Anterior cingulate cortex (tissue), 58 donors: ENCODE measurements at places on chromosomes 12 and 14.
A peak's percentile ranks its signal among the peaks of the same experiment; 100 is the strongest.

GRCh38 chr12:14126692-14127091 is 145.3 kb upstream of the GRIN2B start:
- no peak for DNase-seq

GRCh38 chr12:11815397-11815796 is 165.9 kb downstream of the ETV6 start:
- no peak for DNase-seq

- DNase-seq, result no peak
Observed at GRCh38 chr12:93164103-93164880, 213.4 kb upstream of the NUDT4 start.

DNA sequence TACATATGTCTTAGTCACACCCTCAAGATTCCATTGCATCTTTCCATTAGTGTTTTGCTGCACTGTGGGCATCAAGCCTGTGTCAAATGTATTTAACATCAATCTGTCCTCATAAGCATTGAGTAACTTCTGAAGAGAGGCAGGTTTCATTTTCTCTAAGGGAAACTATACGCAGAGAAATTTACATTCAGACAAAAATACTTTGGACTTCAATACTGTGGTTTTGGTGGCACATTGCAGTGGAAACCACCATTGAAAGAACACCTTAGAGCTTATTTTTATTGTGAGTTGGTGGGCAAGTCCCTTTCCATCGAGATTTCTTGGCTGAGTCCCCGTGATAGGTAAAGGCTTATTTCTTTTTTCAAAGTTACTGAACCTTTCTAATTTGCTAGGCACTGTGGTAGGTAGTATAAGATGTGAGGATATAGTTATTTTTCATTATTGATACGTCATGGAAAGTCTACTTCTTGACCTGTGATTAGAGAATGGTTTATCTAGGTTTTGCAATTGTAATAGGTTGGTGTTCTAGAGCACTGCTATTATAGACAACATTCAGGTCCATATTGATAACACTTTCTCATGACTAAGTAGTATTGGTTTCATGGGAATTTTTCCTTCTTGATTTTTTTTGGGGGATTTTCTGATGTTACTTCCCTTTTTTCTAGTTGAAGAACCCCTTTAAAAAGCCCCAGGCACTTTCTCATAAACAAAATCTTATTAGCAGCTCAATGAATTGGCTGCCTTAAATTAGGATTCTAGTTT is 81.9 kb downstream of the CFAP54 start:
- no peak for DNase-seq

- no peak for DNase-seq
Observed at GRCh38 chr12:27967551-27968054, 4.9 kb downstream of the PTHLH start.

- DNase-seq, result no peak
Observed at GRCh38 chr12:45284096-45284901, 68.4 kb downstream of the ANO6 start.

DNA sequence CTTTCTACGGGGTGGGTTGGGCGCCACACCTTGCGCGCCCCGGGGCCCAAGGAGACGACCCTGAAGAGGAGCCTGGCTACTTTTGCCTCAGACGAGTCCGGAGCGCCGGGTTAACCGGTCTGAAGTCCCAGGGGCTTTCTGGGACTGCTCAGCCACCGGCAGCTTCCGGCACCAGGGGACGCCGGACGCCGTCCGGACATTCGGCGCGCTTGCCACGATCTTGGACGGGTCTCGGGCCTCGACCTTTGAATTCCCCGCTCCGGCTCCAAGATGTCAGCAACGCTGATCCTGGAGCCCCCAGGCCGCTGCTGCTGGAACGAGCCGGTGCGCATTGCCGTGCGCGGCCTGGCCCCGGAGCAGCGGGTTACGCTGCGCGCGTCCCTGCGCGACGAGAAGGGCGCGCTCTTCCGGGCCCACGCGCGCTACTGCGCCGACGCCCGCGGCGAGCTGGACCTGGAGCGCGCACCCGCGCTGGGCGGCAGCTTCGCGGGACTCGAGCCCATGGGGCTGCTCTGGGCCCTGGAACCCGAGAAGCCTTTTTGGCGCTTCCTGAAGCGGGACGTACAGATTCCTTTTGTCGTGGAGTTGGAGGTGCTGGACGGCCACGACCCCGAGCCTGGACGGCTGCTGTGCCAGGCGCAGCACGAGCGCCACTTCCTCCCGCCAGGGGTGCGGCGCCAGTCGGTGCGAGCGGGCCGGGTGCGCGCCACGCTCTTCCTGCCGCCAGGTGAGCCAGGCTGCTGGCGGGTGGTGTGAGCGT is at the start of gene ACOT4:
Gene ACOT4, plus strand, starts transcription at position 184 of the 760 bp plus-strand sequence. Its CDS starts 87 bp downstream, at position 271.
- DNase-seq, result no peak

- no peak for DNase-seq
Observed at GRCh38 chr12:52361553-52361952, 5.7 kb downstream of the KRT85 start.

DNA sequence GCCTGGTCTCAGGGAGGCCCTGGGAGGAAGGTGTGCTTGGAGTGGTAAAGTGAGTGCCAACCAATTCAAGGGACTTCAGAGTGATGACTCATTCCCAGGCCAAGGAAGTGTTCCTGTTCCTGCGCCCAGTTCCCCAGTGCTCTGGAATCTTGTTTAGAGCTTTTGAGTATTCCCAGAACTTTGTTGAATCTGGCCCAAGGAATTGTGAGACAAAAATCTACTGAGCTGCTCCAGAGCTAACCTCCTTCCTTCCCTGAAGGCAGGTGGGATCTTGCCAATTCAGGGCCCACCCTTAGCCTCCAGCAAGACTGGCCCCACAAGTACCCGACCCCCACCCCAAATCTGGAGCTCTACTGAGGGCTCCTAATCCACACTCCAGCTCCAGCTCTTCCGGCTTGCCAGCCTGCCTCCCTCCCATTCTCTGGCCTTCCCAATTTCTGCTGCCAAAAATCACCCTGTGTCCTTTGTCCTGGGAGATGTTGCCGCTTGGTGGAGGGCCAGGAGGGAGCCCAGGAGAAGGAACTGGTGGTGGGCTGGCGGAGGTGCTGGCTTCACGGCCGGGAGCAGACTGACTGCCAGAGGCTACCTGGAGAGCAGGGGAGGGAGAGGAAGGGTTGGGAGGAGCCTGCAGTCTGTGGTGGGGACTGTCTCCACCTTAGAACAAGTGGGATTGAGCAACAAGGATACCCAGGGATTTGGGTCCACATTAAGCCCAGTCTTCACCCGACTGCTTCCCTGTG is 2.0 kb upstream of the ATN1 start:
- DNase-seq, result peak; percentile 61

DNA sequence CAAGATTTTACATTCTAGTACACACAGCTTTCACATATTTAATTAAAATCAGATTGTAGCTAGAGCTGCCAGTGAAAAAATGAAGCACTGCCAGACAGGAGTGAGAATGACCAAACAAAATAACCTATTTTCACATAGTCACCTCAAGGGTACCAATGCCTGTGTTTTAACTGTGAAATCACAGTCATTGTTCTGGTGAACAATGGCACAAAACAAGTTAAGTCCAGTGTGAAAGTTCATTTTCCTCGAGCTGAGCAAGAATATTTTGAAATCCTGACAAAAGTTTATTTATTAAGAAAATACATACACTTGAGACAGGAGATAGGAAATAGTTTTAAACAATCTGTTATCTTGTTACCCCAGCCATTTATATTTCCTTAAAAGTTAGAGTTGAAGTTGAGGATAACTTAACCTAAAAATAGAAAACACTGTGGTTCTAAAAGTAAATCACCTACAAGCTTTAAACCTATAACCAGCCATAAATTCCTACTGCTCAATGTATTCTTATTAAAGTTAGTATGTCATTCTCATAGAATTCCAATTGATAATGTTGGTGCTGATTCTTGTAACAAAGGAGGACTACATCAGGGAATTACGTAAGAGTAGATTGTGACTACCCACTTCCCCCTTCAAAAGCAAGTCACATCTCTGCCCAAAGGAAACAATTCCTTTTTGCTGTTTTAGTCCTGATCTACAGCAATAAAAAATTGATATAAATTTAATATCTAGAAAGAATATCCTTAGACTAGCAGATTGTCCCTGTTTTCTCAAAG is 15.9 kb downstream of the DENND5B start:
- no peak for DNase-seq

- DNase-seq, result no peak
Observed at GRCh38 chr12:75120311-75120711, 89.3 kb downstream of the KCNC2 start.

- no peak for DNase-seq
Observed at GRCh38 chr14:74846968-74847665, 28.8 kb downstream of the PROX2 start.

DNA sequence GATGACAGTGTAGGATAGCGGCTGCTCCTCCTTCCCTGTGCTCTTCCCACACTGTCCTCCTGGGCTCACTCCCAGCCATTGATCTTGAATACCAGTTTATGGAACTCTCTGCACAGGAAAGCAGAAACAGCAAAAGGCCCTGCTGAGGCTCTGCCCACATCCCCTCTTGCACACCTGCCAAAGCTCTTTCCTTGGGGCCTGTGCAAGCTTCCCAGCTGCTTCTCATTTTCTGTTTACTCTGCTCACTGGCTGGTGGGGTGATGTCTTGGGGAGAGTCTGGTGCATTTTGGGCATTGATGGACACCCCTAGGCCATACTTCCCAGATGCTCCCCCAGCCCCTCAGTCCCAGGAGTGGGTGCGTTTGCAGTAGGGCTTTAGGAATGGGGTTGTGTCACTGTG is 361.8 kb downstream of the TMEM121 start:
- no peak for DNase-seq

GRCh38 chr14:64719601-64720000 is 15.4 kb downstream of the PLEKHG3 start:
- DNase-seq, result no peak

DNA sequence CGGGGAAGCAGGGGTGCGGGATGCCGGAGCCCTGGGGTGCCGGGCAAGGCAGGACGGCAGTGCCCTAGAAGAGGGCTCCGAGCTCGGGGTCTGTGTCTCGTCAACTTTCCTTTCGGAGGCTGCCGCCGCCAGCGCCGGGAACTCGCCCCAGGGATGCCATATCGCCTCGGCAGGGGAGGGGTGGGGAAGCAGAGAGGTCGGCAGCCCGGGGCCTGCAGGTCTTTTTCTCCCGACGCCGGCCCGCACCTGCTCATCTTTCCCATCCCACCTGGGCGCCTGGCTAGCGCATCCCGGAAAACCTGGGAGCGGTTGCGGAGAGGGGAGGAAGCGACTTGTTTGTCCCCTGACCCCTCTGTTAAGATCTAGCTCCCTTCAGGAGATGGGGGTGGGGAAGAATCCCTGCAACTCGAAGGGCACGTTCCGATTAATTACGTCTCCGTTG is 547 bp downstream of the CNTN1 start:
- DNase-seq, result no peak

- no peak for DNase-seq
Observed at GRCh38 chr14:68807148-68807600, 14.3 kb upstream of the ZFP36L1 start.

DNA sequence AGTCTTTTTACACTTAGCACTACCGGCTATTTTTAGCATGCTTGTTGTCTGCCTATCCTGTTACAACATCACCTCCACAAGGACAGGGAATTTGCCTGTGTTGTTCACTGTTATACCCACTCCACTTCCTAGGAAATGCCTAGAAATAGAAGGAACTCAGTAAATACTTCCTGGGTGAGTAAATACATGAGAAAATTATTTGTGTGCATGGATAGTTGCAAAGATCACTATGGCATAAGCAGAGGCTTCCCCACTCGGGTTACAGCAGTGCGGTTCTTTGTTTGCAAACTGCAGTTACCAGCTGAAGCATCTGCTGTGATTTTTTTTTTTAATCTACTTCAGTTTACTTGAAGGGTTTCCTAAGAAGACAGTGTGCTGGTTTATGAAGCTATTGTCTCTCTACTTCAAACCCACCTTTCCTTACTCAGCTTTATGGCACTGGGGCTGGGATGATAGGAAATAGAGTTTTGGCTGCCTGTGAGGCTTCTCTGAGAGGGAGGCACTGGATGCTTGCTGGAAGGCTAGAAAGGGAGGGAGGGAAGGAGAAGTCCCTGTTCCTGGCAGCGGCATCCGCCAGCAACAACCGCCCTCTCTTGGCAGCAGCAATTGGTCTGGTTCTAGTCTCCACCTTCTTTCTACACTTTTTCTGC is 29.0 kb downstream of the PDE6H start:
- peak; percentile 19 for DNase-seq

DNA sequence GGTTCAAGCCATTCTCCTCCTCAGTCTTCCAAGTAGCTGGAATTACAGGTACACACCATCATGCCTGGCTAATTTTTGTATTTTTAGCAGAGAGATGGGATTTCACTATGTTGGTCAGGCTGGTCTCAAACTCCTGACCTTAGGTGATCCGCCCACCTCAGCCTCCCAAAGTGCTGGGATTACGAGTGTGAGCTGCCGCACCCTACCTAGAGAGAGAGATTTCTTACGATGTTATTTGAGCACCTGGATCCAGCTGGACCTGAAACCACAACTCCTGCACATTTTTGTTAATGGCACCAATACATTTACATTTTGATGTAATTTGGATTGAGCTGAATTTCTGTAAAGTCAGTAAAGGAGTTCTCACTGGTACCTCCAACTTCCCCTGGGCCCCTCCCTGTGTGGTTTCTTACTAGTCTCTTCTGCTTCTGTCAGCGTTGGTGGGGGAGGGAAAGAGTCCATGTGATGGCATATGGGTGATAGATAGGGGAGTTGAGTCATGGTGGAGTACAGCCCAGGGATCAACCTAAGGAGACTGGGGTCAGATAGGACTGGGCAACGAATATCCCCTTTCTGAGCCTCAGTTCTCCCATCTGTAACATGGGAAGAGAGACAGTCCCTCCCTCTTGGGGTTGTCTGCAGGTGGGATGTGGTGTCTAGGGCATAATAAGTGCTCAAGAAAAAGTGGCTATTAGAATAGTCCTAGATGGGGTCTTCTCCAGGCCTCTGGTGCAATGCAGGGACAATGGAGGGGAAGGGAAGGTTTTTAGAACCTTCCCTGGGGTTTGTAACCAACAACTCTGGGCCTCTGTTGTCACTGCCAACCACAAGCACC is 83.3 kb upstream of the MED13L start:
- DNase-seq, result no peak

DNA sequence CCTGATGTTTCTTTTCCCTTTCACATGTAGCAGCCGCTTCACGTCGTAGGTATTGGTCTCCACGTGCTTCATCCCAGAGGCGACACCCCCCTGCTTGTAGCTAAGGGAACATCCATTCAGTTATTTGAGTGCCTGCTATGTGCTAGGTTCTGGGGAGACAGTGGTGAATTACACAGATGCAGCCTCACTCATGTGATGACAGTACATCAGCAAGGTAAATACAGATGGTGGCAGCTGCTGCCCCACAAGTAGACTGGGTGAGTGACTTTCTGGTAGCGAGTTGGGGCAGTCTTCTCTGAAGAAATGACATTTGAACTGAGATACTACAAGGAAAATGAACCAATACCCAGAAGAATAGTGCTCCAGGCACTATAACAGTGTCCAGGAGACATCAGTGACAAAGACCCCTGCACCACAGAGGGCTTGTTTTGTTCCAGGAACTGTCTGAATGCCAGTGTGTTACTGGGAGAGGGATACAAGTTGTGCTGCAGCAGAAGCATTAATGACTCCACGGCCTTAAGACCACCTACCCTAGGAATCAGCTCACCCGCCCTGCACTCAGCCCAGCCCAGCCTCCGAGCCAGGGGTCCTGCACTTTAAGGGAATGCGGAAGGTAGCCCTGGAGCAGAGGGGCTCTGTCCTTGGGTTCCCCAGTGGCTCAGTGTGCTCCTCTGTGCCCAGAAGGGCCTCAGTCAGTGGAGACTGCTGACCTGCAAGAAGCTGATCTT is 7.3 kb downstream of the AVIL start:
- DNase-seq, result no peak
